ENCODE measurements at places on chromosomes 6 and 20.
A peak's percentile ranks its signal among the peaks of the same experiment; 100 is the strongest.

DNA sequence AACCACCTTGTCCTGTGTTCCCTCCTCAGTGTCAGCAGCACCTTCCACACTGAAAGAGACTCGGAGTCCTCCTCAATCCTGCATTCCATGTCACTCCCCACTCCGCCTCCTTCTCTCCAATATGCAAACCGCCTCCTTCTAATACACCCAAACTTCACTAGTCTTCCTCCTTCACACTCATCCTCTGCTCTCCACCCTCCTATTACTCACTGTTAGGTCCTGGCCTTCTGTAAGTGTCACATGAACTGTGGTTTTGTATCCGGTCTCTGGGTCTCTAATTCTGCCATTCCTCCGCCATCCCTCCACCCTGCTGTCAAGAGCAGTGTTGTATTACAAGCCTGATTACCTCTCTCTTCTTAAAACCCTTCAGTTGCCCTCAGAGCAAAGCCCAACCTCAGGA lies 200.5 kb upstream of the CDYL start:
- no peak for DNase-seq

GRCh38 chr6:105562027-105562426 lies 159.1 kb upstream of the PREP start:
- DNase-seq = no peak

- DNase-seq = peak; percentile 10
These were observed 74.7 kb downstream of the CD83 start for GRCh38 chr6:14192216-14192788.

- DNase-seq = peak; percentile 44
These were observed 58.0 kb downstream of the BLOC1S5 start for GRCh38 chr6:8006208-8006607.

GRCh38 chr20:49680484-49680883 lies 33.2 kb downstream of the B4GALT5 start:
- no peak for DNase-seq

DNA sequence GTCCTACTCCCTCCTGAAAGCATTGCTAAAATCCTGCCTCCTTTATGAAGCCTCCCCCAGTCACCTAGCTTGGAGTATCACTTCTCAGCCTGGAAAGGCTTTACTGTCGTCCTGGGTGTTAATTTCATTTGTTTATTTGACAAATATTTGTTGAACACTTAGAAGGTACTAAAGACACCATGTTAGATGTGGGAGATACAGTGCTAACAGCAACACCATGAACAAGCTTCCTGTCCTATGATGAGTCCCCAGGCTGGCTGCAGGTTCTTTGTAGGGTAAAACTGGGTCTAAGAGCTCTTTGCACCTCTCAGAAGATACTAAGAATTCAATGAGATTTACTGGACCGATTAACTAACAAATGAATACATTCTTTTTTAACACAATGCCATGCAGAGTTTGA lies 109.2 kb upstream of the TMEM170B start:
- DNase-seq = no peak

GRCh38 chr6:151806757-151807512 lies 547 bp upstream of the ESR1 start:
- peak; percentile 5 for DNase-seq

- no peak for DNase-seq
These were observed 39.7 kb downstream of the TGM2 start for GRCh38 chr20:38125157-38126056.

DNA sequence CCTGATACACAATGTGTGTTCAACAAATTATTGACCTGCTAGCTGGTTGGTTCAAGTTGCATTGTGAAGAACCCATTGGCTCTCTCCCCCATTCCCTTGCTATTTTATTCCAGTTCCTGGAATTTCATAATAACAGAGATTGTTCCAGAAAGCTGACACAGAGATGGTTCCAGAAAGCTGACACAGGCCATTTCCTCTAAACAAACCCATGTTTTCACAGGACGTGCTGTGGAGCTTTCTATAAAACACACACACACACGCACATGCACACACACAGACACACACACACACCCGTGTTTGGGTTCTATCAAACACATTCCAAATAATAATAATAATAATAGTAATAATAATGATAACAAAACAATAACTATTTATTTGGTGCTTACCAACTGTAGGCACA lies 259.1 kb downstream of the CLIC5 start:
- DNase-seq = no peak

DNA sequence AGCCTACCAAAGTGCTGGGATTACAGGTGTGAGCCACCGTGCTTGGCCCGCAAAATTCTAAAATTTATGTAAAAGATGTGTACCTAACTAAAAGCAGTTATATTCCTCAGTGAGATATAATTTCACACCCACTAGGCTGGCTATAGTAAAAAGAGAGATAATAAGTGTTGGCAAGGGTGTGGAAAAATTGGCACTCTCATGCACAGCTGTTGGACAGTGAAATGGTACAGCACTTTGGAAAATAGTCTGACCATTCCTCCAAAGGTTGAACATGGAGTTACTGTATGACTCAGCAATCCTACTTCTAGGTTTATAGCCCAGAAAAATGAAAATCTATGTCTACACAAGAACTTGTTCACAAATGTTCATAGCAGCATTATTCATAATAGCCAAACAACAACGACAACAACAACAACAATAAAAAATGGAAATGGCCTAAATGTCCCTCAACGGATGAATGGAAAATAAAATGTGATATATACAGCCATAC lies 13.9 kb downstream of the C6orf15 start:
- DNase-seq = no peak
